ENCODE measurements at places on chromosomes 11 and 22.

- no peak for DNase-seq
Measured at GRCh38 chr11:36095716-36096115, 151.9 kb downstream of the LDLRAD3 start.

GRCh38 chr22:21051831-21052400, 6.2 kb downstream of the LRRC74B start:
- no peak for DNase-seq

DNA sequence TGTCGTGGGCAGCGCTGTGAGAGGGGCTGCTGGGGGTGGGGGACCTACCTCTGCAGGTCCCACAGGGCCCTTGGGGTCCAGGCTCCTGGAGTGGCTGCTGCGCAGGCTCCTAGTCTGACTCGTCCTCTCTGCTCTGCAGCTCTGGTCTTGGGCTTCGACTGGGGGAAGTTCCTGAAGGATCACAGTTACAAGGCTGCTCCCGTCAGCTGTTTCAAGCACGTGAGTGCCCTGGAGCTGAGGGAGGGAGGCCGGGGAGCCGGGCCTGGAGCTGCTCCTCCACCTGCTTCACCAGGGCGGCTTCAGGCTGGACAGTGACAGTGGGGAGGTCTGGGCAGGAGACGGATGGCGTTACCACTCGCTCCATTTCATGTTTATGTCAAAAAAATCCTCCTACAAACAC, 11.9 kb downstream of the L3MBTL2 start:
- no peak for DNase-seq

DNA sequence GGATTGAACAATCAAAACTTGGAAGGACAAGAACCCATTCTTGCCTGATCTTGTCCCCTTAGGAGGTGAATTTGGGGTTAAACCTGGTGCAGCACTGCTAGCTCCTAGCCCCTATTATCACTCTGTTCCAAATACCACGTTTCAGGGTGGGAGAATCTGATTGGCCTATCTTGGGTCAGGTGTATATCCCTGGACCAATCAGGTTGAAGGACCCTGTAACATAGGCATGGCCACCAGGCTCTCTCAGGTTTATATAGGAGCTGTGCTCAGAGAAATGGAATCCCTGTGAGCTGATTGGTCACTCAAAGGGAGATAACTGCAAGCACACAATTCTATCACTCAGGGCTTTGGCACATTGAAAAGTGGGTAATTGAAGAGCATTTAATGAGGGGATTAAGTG, 26.6 kb upstream of the AMPD3 start:
- no peak for DNase-seq

DNA sequence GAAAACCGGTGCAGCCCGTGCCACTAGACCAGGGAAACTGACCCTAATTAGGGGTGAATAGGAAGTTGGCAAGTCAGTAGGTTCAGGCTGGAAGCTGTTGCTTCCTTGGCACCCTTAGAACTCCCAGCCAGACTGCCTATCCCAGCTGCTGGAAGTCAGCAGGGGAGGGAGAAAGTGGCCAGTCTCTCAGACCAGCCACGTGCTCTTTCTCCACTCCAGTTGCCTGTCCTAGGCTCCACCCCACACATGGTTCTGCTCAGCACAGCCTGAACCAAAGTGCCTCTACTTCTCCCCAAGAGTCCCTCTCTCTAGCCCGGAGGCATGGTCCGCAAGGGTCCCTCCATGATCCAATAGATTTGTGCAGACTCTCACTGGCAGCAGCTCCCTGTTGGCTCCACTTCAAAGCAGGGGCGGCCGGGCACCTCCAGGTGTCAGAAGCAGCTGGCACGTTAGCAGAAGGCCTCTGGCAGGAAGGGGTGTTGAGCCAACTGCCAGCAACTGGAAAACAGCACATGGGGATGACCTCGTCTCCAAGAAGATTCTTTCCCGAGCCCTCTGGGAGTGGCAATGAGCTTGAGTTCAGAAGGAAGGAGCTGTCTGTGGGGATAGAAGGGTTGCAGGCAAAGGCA, 27.7 kb downstream of the ARFGAP2 start:
- no peak for DNase-seq

DNA sequence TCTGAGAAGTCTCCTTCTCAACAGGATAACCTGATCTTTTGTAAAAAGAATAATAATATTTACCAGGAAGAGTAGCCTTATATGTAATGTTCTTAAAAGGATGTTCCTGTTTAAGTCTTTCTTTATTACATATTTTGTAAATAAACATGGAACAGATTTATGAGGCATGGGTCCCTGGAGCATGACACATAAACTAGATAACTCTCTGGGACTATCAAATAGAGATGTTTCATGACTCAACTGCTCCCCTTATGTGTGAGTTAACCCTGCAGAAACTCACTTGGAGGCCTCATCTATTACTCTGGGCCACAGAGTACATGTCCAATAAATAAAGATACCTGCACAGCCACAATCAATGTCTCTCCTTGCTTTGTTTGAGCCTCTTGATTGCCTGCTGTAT, 64.6 kb downstream of the GDPD4 start:
- DNase-seq = no peak

- DNase-seq = no peak
Measured at GRCh38 chr11:106398502-106399075, 321.1 kb downstream of the AASDHPPT start.

DNA sequence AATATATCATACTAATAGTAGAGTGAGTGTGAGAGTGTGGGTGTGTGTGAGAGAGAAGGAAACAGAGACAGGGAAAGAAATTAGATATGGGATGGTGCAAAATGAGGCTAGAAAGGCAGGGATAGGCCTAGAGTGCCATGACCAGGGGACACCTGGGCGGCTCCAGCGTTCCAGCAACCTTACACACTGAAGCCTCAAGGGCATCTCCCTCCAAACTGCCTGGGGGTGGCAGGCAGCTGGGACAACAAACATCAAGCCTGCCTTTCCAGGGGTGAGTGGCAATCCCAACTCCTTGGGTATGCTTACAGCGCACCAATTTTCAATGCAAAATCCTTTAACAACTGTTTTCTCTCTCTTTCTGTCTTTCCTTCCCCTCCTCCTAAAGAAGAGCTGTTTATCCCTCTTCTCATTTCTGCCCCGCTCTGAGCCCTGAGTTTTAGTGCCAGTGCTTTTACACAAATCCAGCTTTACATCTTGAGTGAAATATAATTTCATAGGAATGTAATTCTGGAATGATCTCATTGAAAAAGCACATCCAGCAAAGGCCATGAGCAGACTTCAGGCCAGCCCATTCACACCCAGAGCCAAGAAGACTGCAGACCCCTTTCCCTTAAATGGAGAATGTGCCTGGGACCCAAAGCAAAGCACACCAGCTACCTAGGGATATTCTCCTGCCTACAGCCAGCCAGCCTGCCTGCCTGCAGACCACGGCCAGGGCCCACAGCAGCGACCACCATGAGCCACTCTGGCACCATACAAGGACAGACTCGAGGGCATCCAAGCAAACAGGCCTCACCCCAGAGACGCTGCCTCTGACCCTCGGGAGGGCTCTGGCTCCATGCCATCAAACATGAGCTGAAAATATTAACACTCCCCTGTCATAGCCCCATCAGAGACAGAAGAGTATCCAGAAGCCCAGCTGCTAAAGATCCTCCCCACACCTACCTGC, 90.3 kb downstream of the RPL27A start:
- no peak for DNase-seq

GRCh38 chr11:69122326-69122629, 33.5 kb upstream of the SMIM38 start:
- DNase-seq = no peak

DNA sequence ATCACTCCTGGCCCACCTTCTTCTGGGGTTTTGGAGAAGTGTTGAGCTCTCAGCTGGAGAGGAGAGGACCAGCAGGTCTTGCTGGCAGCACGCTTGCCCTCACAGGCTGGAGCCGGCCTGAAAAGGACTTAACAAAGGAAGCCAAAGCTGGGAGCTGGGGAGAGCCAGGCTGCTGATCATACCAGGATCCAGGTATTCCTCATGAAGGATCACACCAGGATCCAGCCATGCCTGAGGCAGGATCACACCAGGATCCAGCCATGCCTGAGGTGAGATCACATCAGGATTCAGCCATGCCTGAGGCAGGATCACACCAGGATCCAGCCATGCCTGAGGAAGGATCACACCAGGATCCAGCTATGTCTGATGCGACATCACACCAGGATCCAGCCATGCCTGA, 17.0 kb downstream of the MRGPRD start:
- DNase-seq = no peak

GRCh38 chr11:19974886-19975285, 185.4 kb downstream of the DBX1 start:
- no peak for DNase-seq

DNA sequence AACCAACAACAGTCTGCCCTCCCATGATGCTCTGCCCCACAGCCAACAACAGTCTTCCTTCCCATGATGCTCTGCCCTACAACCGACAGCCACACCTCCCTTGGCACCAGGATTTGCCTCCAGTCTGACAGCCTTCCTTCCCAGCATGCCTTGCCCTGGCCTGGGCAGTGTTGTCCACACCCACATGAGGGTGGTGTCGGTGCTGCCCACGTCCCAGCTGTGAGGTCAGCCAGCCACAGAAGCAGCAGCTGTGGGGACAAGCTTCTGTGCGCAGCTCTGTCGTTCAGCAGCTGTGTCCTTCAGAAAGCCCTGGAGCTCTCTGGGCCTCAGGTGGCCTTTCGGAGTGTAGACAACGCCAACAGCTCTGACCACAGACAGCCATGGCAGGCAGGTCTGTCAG, 1378.9 kb downstream of the BRD1 start:
- DNase-seq = no peak

GRCh38 chr11:1862588-1863351, 9.9 kb downstream of the LSP1 start:
- no peak for DNase-seq

DNA sequence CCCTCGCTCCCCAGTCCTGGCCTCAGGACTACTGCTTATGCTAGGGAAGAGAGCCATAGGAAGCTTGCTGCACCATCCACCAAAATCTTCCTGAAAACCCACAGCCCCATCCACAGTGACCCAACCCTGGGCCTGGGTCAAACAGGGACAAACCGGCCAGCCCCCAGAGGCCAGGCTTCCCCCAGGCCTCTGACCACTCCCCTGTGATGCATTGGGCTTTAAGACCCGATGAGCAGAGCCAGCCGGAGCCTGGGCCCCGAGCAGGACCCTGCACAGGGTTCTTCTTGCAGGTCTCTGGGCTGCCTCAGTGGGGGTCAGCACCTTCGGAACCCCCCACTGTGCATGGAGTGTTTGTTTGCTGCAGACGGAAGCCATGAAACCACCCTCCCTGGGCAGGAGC, 583.7 kb downstream of the BRD1 start:
- DNase-seq = no peak

DNA sequence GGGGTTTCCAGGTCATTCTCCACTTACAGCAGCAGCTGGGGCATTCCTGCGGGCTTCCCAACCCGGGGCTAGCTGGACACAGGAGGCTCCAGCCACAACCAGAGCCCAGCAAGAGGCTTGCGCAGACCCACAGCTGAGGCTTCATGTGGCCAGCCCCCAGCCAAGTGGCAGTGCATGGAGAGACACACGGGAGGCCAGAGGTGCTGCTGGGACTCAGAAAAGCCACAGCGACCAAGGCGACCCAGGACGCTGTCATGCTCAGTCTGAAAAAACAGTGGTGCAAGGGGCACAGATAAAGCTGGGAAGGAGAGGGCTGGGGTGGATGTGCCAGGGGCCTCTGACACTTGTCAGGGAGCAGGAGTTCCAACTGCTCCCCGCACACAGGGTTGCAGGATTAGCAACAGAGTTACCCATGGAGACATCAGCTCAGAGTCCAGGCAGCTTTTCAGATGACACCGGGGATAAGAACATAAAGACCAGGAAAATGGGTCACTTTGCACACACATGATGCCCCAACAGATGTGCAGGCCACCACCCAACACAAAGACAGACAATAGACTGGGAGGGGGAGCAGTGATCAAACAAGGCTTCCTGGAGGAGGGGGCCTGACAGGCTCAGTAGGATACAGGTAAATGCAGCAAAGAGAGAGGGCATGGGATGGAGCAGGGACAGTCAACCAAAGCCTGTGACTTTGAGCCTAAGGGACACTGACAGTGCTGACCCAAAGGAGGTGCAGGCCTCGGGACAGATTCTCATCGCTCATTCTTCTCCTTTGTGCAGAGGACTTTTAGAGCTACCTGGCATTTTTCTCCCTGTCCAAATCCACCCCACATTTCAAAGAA, 6.9 kb upstream of the NEAT1 start:
- DNase-seq = no peak

DNA sequence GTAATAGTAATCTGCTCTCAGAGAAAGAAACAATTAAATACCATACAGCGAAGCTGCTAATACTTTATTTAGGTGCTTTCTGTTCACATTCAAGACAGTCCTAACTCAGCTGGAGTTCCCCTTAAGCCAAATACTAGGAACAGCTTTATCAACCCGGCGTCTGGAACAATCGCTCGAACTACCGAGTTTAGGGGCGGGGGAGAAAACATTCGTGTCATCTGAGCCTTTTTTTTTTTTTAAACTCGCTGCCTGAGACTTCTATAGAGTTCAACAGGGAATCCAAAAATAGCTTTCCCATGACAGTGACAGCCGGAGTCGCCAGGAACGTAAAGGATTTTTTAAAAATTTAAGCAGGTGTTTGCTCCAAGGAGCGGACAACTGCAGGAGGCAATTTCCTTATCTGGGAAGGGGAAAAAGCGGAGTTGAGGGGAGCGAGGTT, 852 bp downstream of the TRAF6 start:
- peak; percentile 5 for DNase-seq

DNA sequence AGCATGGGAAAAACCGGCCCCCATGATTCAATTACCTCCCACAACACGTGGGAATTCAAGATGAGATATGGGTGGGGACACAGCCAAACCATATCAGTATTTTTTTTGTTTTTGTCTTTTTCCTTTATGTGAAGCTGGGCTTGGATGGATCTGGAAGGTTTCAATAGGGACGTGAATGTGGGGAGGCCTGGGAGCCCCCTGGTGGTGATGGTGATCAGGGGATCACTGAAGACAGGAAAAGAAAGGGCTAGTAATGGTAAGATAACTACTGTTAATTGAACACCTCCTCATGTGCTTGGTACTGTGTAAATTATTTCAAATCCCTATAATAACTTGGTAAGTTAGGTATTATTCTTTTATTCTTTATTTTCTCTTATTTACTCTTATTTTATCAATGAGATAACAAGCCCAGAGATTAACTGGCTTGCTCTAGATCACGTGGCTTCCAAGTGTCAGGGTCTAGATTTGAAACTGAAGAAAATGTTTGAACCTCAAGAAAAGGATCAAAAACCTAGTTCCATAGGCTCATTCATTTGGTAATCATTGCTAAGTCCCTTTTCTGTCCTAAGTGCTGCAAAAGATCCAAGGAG, 364.2 kb downstream of the TENM4 start:
- no peak for DNase-seq

DNA sequence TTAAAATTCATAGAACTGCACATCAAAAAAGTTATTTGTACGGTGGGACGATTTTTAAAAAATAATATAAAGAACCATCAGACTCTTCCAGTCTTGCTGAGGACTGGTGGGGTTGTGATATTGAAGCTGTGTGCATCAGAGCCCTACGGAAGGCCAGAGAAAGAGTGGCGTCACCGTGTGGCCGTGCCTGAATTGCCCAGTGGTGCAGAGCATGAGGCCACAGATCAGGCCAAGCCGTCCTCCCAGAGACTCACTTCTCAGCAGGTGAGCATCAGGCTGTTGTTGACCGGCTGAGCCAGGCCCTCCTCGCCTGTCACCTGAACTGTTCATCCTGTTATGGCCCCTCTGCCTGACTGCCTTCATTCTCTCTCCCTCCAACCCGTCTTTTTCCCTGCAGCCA, 1013.9 kb downstream of the TBC1D22A start:
- no peak for DNase-seq

Data from T-helper 22 cell (primary cell).